GM10248 (cell line): ENCODE measurements at places on chromosomes 6 and 20.
A peak's percentile ranks its signal among the peaks of the same experiment; 100 is the strongest.

DNA sequence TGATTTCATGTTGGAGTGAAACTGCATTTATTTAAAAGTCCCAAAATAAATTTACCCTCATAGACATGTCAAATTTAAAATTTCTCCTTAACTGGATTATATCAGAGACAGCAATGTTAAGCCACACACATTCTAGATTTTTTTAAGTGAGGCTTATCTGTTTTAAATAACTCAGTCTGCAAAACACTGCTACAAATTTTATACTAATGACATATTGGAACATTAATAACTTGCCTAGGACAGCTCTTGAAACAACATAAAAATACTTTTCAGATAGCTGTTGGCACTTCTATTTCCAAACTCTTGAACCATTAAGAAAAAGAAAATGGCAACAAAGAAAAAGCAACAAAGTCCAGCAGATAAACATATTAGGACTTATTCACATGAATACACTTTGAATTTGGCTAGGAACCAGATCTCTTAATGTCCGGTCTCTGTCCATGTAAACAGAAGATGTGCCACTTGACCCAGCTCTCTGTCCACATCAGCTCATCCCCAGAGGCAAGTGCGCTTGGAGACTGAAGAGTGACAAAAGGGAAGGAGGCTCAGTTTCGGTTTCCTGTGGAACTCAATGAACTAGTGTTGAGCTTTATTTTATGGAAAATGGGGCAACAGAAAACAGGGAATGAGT, 219.3 kb upstream of the THBS2 start:
- DNase-seq: no peak

DNA sequence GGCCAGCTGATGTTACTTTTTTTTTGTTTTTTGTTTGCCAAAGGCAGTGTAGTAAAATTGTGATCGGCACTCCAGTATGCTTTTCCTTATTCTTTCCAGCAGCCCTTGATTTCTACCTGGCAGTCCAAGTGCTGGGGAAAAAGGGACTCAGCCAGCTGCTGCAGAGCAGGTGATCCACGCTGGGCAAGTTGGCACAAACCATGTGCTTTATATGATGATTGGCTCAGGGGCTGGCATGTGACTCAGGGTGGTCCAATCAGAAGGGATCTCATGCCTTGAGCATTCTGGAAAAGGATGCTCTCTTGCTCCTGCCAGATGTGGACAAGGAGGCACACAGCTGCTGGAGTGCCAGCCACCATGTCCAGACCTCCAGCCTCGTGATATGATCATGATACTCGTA, 54.5 kb downstream of the SULF2 start:
- no peak for DNase-seq

- no peak for DNase-seq
These were observed 76.9 kb downstream of the NCOA3 start for GRCh38 chr20:47578543-47578942.

GRCh38 chr6:28356666-28357020, 6.9 kb downstream of the ZKSCAN3 start:
- no peak for DNase-seq

DNA sequence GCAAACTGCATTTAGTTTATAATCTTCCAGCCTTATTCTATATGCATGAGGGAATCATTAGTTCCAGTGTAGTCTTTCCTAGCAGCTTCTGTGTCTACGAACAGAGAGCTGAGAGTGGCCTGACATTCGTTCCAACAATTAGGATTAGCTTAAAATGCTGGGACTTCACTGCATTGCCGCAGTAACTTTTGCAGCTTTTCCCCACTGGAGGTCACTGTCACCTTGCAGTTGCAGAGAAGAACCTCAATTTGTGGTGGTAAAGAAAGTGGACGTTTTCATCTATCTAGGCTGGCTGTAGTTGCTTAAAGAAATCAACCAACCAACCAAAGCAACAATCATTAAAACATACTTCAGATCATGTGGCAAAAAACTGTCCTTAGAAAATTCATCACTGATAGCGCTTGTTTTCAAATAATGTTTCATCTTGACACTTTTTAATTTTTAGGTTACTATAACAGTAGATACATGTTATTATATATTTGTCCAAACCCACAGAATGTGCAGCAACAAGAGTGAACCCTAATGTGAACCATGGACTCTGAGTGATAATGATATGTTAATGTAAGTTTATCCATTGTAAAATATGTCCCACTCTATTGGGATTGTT, 12.2 kb downstream of the MYLK4 start:
- DNase-seq: peak; percentile 39

DNA sequence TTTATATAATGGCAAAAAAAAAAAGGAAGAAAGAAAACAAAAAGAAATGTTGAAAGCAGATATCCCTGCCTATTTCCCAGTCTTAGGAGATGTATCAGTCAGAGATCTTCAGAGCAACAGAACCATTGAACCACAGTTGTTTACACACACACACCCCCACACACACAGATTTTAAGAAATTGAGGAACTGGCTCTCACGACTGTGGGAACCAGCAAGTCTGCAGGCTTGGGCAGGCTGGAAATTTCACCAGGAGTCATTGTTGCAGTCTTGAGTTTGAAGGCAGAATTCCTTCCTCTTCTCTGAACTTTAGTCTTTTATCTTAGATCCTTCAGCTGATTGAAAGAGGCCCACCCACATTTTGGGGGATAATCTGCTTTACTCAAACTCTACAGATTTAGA, 380.9 kb downstream of the CDKAL1 start:
- no peak for DNase-seq

GRCh38 chr6:157753291-157753690, 69.8 kb upstream of the SNX9 start:
- DNase-seq: no peak

GRCh38 chr6:168967281-168967925, 286.2 kb downstream of the THBS2 start:
- no peak for DNase-seq

- DNase-seq: no peak
These were observed 368.1 kb downstream of the NRN1 start for GRCh38 chr6:5638666-5639065.

- no peak for DNase-seq
These were observed 16.8 kb downstream of the MYLK4 start for GRCh38 chr6:2733736-2734480.

DNA sequence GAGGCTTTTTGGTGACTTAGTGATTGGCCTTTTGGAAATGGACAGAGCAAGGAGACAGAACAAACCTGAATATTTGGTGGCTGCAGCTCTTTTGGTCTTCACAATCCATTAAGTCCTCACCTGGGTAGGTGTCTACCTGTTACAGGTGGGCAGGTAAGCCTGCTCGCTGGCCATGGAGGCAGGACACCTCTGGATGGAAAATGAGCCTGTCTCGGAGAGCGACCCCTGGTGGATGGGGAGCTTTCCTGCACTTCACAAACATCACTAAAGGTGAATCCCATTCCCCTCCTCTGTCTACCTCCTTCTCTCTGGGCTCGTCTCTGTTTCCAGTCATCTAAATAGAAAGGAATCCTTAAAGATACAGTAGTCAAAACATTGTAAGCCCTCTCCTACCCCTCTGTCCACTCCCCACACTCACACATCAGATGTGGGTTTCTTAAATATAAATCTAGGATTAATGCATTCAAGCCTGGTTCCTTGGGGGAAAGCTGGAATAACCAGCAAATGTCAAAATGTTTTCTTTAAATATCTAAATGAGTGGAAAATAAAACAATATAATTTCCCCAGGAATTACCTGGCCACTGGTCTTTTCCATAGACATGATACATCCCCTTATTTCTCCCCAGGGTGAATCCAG, 304.9 kb downstream of the CDH26 start:
- DNase-seq: peak; percentile 70

DNA sequence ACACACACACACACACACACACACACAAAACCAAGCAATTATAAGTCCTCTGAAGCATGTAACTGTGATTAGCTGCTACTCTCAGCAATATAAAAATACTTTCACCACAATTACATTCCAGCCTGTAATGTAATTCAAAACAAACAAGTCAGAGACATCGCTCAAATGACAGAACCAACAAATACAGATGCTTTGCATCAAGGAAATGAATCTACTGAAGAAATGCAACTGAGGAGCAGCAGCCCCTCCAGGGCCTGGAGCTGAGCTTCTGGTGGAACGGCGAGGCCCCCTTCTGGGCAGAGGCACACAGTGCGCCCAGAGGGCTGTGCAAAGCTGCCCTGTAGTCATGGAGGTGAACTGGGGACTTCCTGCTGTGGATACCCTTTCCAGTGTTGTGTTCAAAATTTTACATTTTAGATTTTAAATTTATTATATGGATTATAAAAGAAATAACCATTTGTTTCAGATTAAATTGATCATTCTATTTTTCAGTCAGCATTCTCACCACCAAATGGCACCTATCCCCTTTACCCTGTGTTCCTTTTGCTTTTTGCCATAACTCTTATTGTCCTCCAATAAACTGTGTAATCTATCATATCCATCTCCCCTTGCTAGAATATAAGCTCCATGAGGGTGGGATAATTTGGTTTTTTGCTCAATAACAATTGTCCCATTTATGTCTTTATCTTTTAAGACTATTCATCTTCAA, 23.2 kb downstream of the ADAT2 start:
- peak; percentile 76 for DNase-seq

- no peak for DNase-seq
These were observed 67.1 kb downstream of the TAF4 start for GRCh38 chr20:61998343-61999121.

DNA sequence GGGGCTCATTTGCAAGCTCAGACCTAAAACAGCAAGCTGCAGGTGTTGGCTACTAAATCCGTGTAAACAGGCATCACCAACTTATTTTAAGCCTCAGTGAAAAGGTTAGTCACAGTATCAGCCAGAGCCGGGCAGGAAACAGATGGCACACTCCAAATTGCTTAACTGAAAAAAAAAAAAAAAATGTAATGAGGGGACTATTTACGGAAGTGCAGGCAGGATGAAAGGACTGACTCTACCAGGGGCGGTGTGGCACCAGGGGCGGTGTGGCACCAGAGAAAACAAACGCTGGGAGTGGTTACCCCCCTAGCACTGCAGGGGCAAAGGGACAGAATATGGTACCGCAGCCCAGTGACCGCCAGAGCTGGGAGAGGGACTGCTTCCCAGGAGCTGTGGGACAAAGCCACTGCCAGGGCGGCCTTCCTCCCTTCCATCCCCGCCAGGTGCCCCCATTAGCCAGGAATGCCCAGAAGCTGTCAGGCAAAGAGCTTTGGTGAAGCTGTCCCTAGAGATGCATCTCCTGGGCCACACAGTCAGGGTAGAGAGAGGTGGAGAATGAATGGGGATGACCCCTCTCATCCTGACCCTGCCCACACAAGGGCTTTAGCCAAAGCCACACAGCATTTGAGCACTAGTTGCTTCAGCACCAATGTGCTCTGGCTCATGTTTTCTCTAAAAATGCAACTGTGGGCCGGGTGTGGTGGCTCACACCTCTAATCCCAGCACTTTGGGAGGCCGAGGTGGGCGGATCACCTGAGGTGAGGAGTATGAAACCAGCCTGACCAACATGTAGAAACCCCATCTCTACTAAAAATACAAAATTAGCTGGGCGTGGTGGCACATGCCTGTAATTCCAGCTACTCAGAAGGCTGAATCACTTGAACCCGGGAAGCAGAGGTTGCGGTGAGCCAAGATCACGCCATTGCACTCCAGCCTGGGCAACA, 39.6 kb upstream of the GFOD1 start:
- peak; percentile 28 for DNase-seq

GRCh38 chr6:135519348-135519747, 21.8 kb upstream of the AHI1 start:
- no peak for DNase-seq

GRCh38 chr20:1801929-1802306, 93.3 kb upstream of the SIRPA start:
- no peak for DNase-seq

DNA sequence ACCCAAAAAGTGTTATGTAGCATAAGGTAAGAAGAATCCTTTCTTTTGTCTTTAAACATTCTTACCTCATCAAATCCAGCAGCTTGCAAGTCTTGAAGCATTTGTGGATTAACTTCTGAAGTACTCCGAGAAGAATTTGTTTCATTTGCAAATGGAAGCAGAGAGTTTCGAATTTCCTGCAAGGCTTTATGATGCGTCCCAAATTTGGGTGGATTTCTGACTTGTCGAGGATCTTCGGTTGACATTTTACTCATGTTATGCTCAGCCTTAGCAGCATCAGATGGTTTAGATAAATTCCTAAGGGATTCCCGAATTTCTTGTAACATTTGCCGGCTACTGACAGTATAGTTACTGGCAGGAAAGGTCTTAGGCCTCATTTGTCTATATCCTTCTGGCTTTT, 16.2 kb downstream of the LATS1 start:
- no peak for DNase-seq

GRCh38 chr6:46799657-46800056, 6.5 kb downstream of the MEP1A start:
- no peak for DNase-seq

DNA sequence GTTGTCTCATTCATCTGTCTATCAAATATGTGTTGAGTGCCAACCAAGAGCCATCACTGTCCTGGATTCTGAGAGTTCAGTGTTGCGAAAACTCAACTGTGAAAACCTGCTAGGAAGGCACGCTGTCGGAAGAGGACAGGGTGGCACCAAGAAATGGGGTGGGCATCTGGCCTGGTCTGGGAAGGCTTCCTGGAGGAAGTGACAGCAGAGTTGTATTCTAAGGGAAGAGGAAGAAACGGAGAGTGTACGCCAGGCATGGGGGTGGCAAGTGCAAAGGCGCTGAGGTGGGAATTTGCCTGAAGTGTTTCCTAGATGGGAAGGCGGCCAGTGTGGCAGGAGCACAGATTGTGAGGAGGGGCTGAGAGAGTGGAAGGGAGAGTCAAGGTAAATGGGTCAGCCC, 91.2 kb downstream of the ANKRD60 start:
- DNase-seq: no peak

DNA sequence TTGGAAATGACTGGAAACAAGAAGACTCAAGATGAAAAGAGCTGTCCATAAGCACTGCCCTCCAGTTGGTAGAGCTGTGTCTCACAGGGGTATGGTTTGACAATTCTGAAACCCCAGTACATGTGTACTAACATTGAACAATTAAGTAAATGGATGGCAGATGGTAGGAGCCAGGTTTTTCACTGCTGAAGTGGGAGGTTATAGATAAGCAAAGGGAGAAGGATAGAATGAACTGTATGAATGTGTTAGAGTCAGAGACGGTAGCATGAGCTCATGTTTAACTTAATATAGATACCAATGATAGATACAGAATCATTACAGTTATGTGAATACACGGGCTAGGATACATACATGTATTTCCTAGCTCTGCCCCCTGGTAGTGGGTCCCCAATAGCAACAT, 95.0 kb upstream of the SIRPA start:
- DNase-seq: no peak
